ENCODE measurements at places on chromosomes 3 and 15.
A peak's percentile ranks its signal among the peaks of the same experiment; 100 is the strongest.

DNA sequence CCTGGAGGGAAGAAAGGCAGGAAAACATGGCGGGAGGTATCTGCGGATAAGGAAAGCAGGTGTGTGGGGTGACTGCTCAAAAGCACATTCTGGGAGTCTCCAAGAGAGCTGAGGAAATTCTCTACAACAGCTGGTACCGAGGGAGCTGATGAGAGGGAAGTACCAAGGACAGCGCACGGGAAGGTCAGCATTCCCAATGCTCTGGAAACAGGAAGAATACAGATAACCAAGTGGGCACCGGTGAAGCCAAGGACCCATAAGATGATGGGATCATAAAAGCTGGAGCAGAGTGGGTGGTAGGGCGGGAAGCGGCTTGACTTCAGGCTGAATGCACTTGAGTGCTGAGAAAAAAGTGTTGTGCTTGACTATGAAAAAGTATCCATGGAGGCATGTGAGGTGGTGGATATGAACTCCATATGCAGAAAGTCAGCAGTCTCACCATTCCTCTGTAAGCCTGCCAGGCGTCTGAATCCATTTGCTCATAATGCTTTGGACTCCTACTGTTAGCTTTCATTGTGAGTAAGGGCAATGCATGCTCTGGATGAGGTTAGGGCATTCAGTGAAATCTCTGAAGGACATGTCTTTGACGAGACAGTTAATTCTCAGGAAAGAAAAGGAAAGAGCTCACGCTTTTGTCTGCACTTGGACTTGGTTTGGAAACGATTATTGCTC, 215.5 kb downstream of the NR1D2 start:
- no peak for DNase-seq

DNA sequence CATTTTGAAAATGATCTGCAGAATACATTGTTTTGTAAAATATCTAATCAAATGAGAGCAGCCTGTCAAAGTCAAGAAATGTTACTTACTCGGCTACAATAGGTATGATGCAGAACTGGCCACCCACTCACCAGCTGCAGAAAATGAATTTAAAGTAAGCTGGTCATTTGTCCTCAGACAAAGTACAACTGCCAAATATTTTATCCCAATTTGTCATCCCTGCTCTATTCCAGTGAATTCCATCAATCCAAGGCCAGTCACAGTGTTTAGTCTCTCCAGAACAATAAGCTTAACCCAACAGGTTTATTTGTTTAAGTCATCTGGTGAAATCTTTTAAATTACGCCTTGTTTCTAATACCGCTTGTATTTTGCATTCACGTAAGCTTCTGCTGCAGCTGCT, 46.6 kb upstream of the TCF12 start:
- no peak for DNase-seq

GRCh38 chr3:27462228-27462627, 22.0 kb downstream of the SLC4A7 start:
- DNase-seq: no peak

GRCh38 chr15:73941044-73941443, 14.8 kb downstream of the LOXL1 start:
- DNase-seq: no peak

DNA sequence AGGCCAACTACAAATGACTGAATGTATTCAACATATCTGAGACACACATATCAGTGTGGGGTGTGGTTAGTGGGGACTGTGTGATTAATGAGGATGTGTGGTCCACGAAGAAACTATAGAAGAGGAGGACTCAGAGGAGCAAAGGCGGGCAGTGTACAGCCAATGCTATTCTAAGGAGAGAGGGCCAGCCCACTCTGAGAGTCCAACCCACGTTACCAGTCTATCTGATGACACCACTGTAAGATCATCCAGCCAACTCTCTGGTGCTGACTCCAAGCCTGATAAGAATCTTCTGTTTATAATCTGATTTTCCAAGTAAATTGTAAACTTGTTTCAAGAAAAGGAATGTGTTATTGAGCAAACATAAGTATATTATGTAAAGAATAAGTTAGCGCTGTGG, 47.2 kb downstream of the MCF2L2 start:
- DNase-seq: peak; percentile 63

GRCh38 chr3:127792541-127793292, 29.6 kb downstream of the MGLL start:
- DNase-seq: no peak

DNA sequence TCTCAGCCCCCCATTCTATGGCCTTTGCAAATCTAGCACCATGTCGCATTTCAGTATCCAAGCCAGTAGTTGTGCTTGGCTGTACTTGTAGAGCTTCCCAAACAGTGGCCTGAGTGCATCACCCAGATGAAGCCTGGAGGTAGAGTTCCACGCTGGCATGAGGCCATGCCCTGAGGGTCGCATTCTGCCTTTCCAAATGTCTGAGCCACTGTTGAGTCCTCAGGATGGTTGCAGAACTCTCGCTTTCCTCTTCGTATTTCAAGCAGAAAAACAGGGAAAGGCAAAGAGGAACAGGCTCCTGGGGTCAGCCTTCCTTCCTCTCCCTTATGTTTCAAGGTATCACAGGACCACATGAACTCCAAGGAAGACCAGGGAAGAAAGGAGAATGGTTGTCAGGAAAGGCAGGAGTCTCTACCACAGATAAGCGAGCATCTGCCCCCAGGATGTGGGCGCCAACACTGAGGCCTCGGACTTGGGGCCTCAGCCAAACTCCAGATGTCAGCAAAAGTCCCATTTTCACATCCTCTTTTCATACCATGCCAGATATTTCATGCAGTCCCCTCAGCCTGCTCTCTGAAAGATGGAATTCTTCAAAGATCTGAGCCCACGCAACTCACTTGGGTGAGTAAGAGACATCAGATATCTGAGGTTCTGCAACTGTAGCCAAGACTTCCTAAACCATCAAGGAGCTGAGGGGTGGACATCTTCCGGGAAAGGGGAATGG, 19.4 kb upstream of the PRR20G start:
- no peak for DNase-seq

DNA sequence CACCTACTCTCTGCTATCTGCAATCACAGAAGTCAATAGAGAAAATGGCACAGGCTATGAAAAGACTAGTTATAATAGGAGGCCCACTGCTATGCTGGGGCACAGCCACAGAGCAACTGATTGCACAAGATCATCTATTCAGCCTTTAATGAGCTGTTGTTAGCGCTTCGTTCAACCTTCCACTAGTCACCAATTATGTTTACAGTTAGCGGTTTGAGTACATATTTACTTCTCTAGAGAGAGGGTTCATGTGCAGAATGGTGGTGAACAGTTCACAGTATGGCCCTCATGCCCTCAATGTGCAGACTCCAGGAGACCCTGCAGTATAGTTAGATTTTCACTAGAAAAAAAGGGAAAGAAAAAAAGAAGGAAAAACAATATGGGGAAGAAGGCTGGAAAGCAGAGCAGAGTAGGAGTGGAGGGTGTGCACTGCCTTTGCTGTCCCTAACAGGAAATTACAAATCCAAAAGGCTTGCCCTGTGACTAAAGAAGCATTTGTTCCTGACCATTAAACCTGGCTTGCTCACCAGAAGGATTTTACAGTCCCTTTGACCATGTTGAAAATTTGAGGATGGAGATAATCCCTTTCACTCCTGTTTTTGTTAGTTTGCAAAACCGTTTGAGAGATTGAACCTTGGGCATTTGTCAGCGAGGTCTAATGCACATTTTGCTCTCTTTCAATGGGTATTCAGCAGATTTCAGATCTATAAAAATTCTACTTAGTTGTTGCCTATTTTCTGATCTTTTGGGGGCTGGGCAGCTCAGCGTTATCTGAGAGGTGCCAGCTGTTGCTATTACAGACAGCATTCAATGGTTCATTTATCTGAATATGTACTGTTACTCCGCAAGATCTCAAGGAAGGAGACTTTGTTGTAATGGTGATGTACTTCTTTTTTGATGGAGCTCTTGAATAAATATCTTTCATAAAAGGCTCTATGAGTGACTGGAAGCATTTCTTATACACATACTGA, 296.1 kb downstream of the LSAMP start:
- no peak for DNase-seq

- peak; percentile 2 for DNase-seq
These were observed 268.0 kb upstream of the ARRDC4 start for GRCh38 chr15:97692301-97693015.
